ENCODE measurements at places on chromosomes 11 and 22. TPM values are rescaled to one million over a fixed set of nuclear protein-coding genes. Genes with fewer than 3 reads are reported as not detected.

Gene CHRM1
- 0.46 TPM for polyA plus RNA-seq

Gene CABP4
- polyA plus RNA-seq = 0.96 TPM

Gene CADM1
- 14.9 TPM for polyA plus RNA-seq

Gene CPT1B
- 5.5 TPM for polyA plus RNA-seq

GRCh38 chr11:106241601-106242257 is 164.3 kb downstream of the AASDHPPT start:
- DNase-seq = no peak

- no peak for DNase-seq
These were observed 95.3 kb upstream of the RCN1 start for GRCh38 chr11:31995525-31996094.

DNA sequence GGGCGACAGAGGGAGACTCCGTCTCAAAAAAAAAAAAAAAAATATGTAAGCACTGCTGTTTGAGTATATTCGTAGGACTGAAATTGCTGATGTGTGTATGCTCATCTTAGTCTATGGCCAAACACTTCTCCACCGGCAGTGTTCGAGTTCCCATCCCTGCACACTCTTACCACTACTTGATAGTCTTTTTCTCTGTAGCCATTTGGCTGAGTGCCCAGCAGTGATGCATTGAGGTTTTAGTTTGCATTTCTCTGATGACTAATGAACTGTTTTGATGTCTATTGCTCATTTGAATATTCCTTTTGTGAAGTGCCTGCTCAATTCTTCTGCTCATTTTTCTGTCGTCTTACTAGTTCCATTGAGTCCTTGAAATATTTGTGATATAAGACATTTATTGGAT is 1.9 kb downstream of the TIRAP start:
- DNase-seq = no peak

GRCh38 chr22:48345631-48346030 is 1482.0 kb downstream of the BRD1 start:
- DNase-seq = no peak

- DNase-seq = no peak
These were observed 28.0 kb upstream of the PHOX2A start for GRCh38 chr11:72271980-72272379.

DNA sequence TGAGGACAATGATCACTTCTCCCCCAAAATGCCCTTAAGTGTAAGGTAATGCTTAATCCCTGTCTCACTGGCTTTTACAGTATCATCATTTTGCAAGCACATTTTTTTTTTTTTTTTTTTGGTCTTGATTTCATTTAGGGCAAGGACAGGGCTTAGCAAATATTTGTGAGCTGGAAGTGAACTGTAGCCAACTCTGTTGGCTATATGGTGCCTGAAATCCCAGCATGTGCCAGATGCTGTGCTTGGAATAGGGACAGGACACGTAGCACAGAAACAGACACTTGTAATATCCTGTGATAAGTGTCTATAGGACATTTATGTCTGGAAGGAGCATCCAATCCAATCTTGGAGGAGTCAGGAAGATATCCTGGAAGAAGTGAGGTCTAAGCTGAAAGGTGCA is 198.3 kb downstream of the NAV2 start:
- DNase-seq = no peak

- DNase-seq = no peak
These were observed 58.7 kb upstream of the CHST1 start for GRCh38 chr11:45724153-45724552.

All from urinary bladder (tissue), 4 donors.